ENCODE measurements at places on chromosomes 2 and 18.

- DNase-seq = no peak
Observed at GRCh38 chr18:63083020-63083531, 236.5 kb downstream of the BCL2 start.

GRCh38 chr2:231854616-231855125 is 68.4 kb downstream of the COPS7B start:
- no peak for DNase-seq

DNA sequence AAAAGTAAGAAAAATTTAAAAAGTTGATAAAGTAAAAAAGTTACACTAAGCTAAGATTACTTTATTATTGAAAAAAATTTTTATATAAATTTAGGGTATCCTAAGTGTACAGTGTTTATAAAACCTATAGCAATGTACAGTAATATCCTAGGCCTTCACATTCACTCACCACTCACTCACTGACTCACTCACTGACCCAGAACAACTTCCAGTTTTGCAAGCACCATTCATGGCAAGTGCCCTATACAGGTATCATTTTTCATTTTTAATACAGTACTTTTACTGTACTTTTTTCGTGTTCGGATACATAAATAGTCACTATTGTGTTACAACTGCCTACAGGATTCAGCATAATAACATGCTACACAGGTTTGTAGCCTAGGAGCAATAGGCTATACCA is 8.9 kb upstream of the THUMPD2 start:
- no peak for DNase-seq

- no peak for DNase-seq
Observed at GRCh38 chr2:242040303-242040655, 170.8 kb downstream of the RTP5 start.

DNA sequence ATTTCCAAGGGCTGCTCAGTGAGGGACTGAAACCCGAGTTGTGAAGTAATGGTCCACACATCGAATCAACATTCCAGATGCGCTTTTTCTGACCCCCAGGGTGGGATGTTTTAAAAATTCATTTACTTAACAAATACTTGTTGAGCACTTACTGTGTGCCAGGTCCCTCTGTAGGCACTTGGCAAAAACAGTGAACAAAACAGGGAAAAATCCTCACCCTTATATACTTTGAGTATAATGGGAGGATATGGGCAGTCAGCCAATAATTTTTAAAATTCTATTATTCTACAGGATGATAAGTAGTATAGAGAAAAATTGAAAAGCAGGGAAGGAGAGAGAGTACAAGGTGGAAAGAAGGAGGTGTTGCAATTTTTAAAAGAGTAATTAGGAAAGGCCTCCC is 31.3 kb upstream of the AFTPH start:
- no peak for DNase-seq
